ENCODE measurements at places on chromosomes 3 and 15. TPM values are rescaled to one million over a fixed set of nuclear protein-coding genes. Genes with fewer than 3 reads are reported as not detected.
A peak's percentile ranks its signal among the peaks of the same experiment; 100 is the strongest.

Gene CNTN6
- not detected for total RNA-seq

Gene OCA2
- not detected for total RNA-seq

Gene CX3CR1
- total RNA-seq, result not detected

DNA sequence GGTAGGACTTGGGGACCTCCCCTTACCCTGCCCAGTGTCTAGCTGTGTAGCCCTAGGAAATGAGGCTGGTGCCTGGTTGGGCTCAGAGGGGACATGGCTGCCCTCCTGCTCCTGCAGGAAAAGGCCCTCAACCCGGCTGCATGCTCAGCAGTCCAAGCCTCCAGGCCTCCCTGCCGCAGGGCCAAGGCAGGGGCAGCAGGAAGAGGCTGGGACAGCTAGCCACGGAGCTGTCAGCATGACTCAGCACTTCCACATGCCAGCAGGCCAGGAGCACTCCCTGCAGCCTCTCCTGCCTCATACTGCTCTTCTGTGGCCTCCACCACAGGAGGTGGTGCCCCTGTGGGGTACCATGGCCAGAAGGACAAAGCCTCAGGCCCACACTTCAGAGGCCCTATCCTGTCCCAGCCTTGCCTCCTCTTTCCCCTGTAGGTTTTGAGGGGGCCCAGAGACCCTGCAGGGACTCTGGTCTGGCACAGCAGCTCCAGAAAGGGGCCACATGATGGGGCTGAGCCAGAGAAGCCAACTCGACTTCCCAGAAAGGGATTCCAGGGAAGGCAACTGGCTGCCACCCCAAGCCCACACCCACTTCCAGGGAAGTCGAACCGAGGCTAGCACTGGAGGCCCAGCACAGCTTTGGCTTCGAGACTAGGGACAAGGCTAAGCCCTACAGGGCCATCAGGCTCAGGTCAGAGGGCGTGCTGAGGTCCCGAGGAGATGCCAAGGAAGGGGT is 19.5 kb downstream of the TKT start:
- DNase-seq, result peak; percentile 88

- DNase-seq, result no peak
Measured at GRCh38 chr15:24067733-24068501, 380.8 kb upstream of the NDN start.

DNA sequence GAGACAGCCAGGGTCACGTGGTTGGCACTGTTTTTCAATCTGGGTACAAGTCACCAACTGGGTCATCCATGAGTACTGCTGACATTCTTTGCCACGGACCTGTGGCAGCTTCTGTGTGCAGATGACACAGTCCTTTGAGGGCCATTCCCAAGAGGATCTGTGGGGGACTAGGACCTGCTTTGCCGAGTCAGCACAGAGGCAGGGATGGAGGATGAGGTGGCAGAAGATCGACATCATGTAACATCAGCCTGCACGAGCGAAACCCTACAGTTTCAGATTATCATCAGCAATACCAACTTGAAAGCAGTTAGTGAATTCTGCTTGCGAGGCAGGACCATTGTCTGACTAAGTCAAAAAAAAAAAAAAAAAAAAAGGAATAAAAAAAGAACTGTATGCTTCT is 227.7 kb downstream of the FOXP1 start:
- no peak for DNase-seq

DNA sequence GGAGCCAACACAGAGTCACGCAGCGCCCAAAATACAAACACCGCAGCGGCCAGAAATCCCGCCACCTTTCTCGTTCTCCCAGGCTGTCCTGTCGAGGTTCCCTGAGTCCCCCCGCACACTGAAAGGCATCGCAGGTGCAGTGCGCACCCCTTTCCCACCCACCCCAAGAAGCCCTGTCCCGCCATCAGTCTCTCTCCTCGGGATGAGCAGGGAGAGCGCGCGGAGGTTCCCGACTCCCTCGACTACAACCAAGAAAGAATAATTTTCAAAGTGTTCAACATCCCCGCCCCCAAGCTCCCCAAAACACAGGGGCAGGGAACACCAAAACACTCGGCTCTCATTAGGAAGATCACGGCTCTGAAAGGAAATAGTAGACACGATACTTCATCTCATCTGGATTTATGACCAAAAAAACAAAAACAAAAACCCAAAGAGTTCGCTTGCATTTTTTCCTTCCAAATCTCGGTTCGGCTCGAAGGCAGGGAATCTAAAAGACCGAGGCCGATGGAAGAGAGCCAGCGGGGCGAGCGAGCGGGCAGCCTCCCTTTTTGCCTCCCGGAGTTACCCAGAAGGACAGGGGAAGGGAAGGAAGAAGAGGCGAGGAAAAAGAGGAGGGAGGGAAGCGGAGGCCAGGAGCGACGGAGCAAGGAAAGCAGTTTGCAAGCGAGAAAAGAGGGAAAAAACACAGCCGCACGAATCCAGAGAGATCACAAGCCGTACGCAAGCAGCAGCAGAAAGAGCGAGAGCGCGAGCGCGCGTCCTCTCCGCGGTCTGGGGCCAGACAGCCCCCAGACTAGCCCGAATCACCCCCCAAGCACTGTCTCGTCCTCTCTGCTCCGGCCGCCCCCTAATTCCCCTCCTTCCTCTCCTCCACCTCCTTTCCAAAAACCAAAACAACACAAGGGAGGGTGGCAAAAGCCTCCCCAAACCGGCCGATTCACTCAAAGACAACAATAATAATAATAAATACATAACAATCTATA is 808 bp downstream of the BCL6 start:
- peak; percentile 55 for DNase-seq

Measured in SJSA1 (cell line).